Natural killer cell treated with Interleukin-12 subunit alpha and Interleukin-12 subunit beta and Interleukin-15 and Interleukin-18, amount 100 ng/mL, for 72 hours (primary cell): ENCODE measurements at places on chromosomes 3 and 15.

DNA sequence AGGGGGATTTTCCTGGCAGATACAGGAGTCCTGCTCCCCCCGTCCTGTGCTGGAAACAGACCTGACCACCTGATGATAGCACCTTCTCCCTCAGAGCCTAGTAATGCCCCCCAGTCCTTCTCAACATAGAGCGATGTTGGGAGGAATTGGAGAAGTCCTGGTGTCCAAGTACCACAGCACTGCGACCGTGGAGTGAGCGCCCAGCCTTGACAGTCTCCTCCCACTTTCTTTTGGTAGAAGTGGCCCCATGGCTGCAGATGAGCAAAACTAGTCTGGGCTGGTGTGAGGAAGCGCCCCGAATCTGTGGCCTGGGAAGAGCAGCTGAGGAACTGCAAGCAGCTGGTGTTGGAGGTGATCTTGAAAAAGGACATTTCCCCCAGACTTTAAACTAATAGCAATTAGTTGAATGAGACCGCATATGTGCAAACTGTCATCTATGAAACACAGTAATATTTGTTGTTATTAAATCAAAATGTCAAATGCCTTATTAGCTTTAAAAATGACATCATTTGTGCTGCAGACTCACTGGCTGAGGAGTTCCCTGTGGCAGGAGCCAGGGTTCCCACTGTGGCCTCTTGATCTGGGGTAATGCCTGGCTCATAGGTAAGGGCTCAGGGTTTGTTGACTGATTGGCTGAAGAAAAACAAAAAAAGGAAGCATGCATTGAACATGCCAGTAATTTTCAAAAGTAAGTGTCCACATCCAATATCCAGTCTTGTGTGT lies 121.8 kb downstream of the CACNA2D3 start:
- no peak for DNase-seq
- H3K4me1 ChIP-seq, result no peaks in the 10 kb centered on the region
- no peak overlapping the region for H3K4me3 ChIP-seq
- H3K36me3 ChIP-seq, result no peaks in the 10 kb centered on the region
- no peaks in the 10 kb centered on the region for H3K27me3 ChIP-seq
- no peak overlapping the region for H3K27ac ChIP-seq

GRCh38 chr3:2078821-2079220 lies 19.8 kb upstream of the CNTN4 start:
- no peaks in the 10 kb centered on the region for H3K4me1 ChIP-seq
- H3K36me3 ChIP-seq, result peaks cover 5% of the 10 kb centered on the region
- no peak overlapping the region for H3K4me3 ChIP-seq
- DNase-seq, result no peak
- no peaks in the 10 kb centered on the region for H3K27me3 ChIP-seq

DNA sequence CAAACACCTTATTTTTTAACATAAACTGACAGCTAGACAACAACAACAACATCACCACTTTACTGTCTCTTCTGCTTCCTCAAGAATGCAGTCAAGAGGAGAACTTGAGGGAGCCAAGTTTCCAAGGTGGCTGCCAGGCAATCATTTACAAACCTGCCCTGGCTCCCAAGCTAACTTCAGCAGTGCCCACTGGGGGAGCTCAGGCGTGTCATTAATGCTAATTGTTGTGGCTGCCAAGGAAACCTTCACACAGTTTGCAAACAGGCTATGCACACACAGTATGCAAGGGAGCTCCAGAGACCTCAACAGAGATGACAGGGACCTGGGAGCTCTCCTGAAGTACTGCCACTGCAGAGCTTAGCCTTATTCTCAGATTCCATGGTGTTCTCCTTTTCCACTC lies 2.1 kb downstream of the DZIP1L start:
- H3K36me3 ChIP-seq, result no peaks in the 10 kb centered on the region
- H3K27me3 ChIP-seq, result peaks cover 28% of the 10 kb centered on the region
- DNase-seq, result no peak
- H3K27ac ChIP-seq, result no peak overlapping the region

DNA sequence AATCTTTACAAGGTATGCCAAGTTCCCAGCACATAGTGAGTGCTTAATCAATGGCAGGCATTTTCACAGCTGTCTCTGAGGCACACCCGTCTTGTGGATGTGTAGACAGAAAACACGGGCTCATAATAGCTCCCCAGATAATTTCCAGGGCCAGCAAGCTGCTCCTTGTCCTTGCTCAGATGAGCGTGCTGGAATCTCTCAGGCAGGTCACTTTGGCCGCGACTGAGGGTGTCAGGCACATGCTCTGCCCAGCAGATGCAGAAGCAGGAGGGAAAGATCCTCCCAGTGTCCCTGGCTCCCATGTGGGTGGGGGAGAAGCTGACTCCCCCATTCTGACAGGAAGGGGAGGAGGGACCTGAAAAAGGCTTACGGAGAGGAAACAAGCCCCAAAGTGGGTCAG lies 35.6 kb upstream of the SLC6A1 start:
- H3K27me3 ChIP-seq, result no peaks in the 10 kb centered on the region
- peaks cover 3% of the 10 kb centered on the region for H3K4me1 ChIP-seq
- H3K4me3 ChIP-seq, result no peak overlapping the region
- DNase-seq, result no peak
- no peak overlapping the region for H3K27ac ChIP-seq

DNA sequence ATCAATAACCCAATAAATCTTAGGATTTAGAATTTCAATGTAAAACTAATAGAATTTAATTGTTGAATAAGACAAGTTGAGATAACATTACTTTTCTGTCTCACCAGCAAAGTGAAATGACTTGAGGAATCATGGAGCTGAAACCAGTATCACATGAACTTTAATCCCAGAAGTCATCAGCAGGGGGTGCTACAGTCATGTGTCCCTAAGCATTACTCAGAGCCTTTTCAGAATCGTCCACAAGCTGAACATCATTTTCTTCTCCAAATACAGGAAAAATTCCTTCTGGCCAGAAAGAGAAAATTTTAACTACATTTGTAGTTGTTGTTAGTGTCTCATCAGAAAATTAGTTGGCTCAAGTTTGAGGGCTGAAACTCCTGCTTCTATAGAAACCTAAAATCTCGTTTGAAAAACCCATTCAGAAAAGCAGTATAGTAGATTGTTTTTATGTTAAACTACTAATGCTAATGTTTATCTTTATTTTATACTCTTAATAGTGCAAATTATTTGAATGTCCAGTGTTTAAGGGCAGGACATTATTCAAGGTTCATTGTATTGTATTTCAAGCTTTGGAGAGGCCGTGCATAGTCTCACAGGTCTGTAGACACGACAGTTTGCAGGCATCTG lies 384.1 kb downstream of the PLOD2 start:
- no peaks in the 10 kb centered on the region for H3K36me3 ChIP-seq
- no peak overlapping the region for H3K27ac ChIP-seq
- DNase-seq, result no peak
- H3K4me3 ChIP-seq, result no peak overlapping the region

- no peaks in the 10 kb centered on the region for H3K4me1 ChIP-seq
- no peaks in the 10 kb centered on the region for H3K36me3 ChIP-seq
- no peak for DNase-seq
- no peak overlapping the region for H3K4me3 ChIP-seq
Measured at GRCh38 chr3:175713268-175713667, 854.1 kb downstream of the NAALADL2 start.
